ENCODE measurements at places on chromosomes 3 and 15. TPM values are rescaled to one million over a fixed set of nuclear protein-coding genes. Genes with fewer than 3 reads are reported as not detected.

GRCh38 chr15:78623786-78624497 lies 3.1 kb upstream of the CHRNA3 start:
- no peaks in the 10 kb centered on the region for H3K4me1 ChIP-seq
- H3K27ac ChIP-seq = no peak overlapping the region
- DNase-seq = no peak

GRCh38 chr15:98923171-98923570 lies 84.4 kb downstream of the PGPEP1L start:
- no peaks in the 10 kb centered on the region for H3K27me3 ChIP-seq
- H3K27ac ChIP-seq = peak overlapping the region; percentile 42
- no peak overlapping the region for H3K4me3 ChIP-seq
- DNase-seq = peak; percentile 75
- H3K36me3 ChIP-seq = no peaks in the 10 kb centered on the region

DNA sequence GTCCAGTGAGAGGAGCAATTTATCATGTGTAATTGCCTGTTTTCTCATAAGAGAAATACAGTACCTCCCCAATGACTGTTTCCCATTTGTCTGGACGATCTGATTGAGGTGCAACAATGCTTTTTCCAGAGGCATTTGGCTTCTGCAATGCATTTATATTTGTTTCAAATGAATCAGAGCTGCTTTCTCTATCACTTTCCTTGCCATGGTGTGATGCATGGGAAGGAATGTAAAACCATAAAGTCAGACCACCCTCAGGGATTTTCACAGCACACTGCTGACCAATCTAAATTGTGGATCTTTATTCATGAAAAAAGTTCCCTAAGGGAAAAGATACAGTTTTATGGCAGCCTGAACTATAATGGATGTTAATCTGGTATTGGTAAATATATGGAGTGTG lies 333.0 kb downstream of the ZNF385D start:
- no peaks in the 10 kb centered on the region for H3K4me1 ChIP-seq
- no peak overlapping the region for H3K4me3 ChIP-seq
- no peak overlapping the region for H3K27ac ChIP-seq
- no peaks in the 10 kb centered on the region for H3K36me3 ChIP-seq

GRCh38 chr15:64247906-64248541 lies 85.2 kb upstream of the PPIB start:
- peak; percentile 71 for DNase-seq
- peak overlapping the region; percentile 56 for H3K27ac ChIP-seq
- no peak overlapping the region for H3K4me3 ChIP-seq
- peaks cover 32% of the 10 kb centered on the region for H3K4me1 ChIP-seq

GRCh38 chr3:171850960-171851659 lies 8.0 kb downstream of the TMEM212 start:
- H3K36me3 ChIP-seq = no peaks in the 10 kb centered on the region
- H3K27me3 ChIP-seq = no peaks in the 10 kb centered on the region
- no peak overlapping the region for H3K4me3 ChIP-seq
- H3K27ac ChIP-seq = no peak overlapping the region
- DNase-seq = no peak

DNA sequence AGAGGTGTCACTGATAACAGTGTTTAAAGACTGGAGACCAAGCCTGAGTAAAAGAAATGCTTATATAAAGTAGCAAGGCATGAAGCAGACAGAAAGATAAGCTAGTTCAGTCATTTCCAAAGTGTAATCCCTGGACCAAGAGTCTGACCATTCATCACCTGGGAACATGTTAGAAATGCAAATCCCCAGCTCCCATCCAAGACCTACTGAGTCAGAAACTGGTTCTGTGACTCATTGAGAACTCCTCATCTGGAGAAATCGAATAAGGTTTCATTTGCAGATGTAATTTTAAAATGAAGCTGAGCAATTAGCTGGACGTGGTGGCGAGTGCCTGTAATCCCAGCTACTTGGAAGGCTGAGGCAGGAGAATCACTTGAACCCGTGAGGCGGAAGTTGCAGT lies 473.9 kb upstream of the UBE2E2 start:
- H3K4me1 ChIP-seq = no peaks in the 10 kb centered on the region
- no peak overlapping the region for H3K4me3 ChIP-seq
- H3K36me3 ChIP-seq = no peaks in the 10 kb centered on the region
- H3K27ac ChIP-seq = no peak overlapping the region
- DNase-seq = no peak

- no peaks in the 10 kb centered on the region for H3K36me3 ChIP-seq
- H3K4me3 ChIP-seq = no peak overlapping the region
- H3K27ac ChIP-seq = no peak overlapping the region
- no peaks in the 10 kb centered on the region for H3K27me3 ChIP-seq
- no peak for DNase-seq
- H3K4me1 ChIP-seq = no peaks in the 10 kb centered on the region
Observed at GRCh38 chr3:120119846-120120510, 25.7 kb upstream of the GSK3B start.

GRCh38 chr15:24067733-24068501 lies 380.8 kb upstream of the NDN start:
- no peak overlapping the region for H3K4me3 ChIP-seq
- no peaks in the 10 kb centered on the region for H3K4me1 ChIP-seq
- no peaks in the 10 kb centered on the region for H3K36me3 ChIP-seq
- DNase-seq = peak; percentile 71
- H3K27ac ChIP-seq = no peak overlapping the region
- no peaks in the 10 kb centered on the region for H3K27me3 ChIP-seq

DNA sequence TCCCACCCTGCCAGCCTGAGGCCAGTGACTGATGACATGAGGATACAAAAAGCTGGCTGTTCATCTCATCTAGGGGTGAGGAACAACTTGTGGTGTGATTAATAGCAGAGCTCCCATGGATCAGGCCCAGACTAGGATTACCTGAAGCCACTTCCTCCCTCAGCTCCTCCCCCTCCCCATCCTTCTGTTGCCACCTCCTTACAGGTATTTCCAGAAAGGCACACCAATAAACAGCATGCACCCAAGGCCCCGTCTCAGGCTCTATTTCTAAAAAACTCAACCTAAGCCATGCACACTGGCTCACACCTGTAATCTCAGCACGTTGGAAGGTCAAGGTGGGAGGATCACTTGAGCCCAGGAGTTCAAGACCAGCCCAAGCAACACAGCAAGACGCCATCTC lies 54.1 kb downstream of the SRGAP3 start:
- no peak for DNase-seq
- no peak overlapping the region for H3K27ac ChIP-seq
- no peaks in the 10 kb centered on the region for H3K36me3 ChIP-seq
- no peak overlapping the region for H3K4me3 ChIP-seq
- H3K4me1 ChIP-seq = no peaks in the 10 kb centered on the region

DNA sequence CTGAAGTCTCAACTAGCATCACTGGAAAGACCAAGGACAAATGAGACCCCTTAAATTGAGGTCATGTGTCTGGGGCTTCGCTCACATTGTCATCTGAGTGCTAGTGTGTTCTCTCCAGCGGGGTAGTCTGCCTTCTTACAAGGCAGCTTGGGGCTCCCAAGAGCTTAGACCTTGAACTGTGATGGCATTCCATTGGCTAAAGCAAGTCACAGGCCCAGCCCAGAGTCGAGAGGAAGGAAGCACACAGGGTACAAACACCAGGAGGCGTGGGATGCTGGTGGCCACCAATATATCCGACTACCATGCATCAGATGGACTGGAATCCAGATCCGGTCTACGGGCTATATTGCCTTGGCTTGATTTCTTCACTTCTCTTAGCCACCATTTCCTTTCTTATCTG lies 31.5 kb upstream of the DYNC1LI1 start:
- H3K27ac ChIP-seq = no peak overlapping the region
- no peaks in the 10 kb centered on the region for H3K27me3 ChIP-seq
- DNase-seq = no peak
- no peak overlapping the region for H3K4me3 ChIP-seq

- H3K4me1 ChIP-seq = no peaks in the 10 kb centered on the region
- no peak overlapping the region for H3K27ac ChIP-seq
- DNase-seq = no peak
- H3K4me3 ChIP-seq = no peak overlapping the region
- no peaks in the 10 kb centered on the region for H3K36me3 ChIP-seq
Observed at GRCh38 chr3:109195815-109196214, 59.3 kb downstream of the C3orf85 start.

DNA sequence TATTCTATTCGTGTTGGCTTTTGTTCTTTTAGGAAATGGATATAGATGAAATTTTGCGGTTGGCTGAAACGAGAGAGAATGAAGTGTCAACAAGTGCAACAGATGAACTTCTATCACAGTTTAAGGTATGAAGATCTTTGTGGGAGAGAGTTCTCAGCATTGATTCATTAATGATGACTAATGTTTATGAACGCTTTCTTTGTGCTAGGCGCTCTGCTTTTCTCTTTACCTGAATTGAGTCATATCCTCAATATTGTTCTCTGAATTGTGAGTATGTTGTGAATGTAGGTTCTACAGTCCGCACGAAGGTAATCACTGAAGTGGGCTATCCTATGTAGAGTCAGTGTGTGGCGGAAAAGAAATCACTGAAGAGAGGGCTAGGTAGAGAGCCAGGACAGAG lies 81.2 kb downstream of the CHD2 start:
- no peak overlapping the region for H3K27ac ChIP-seq
- no peaks in the 10 kb centered on the region for H3K27me3 ChIP-seq
- H3K4me1 ChIP-seq = no peaks in the 10 kb centered on the region
- no peak for DNase-seq
- H3K4me3 ChIP-seq = no peak overlapping the region
- H3K36me3 ChIP-seq = peaks cover 4% of the 10 kb centered on the region

DNA sequence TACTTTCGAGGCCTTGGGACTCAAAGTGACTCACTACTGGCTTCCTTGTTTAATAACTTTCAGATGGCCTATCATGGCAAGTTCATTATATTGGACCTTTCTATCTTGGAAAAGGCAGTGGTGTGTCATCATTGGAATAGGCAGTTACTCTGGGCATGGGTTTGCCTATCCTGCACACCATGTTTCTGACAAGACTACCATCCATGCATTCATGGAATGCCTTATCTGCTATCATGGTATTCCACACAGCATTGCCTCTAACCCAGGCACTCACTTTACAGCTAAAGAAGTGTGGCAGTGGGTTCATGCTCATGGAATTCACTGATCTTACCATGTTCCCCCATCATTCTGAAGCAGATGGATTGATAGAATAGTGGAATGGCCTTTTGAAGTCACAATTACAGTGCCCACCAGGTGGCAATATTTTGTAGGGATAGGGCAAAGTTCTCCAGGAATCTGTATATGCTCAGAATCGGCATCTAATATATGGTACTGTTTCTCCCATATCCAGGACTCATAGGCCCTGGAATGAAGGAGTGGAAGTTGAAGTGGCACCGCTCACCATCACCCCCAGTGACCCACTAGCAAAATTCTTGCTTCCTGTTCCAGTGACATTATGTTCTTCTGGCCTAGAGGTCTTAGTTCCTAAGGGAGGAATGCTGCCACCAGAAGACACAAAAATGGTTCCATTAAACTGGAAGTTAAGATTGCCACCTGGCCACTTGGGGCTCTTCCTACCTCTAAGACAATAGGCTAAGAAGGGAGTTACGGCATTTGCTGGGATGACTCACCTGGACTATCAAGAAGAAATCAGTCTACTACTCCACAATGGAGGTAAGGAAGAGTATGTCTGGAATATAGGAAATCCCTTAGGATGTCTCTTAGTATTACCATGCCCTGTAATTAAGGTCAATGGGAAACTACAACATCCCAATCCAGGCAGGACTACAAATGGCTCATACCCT lies 1161.4 kb downstream of the SI start:
- no peaks in the 10 kb centered on the region for H3K36me3 ChIP-seq
- peak; percentile 35 for DNase-seq
- no peak overlapping the region for H3K27ac ChIP-seq
- no peak overlapping the region for H3K4me3 ChIP-seq

DNA sequence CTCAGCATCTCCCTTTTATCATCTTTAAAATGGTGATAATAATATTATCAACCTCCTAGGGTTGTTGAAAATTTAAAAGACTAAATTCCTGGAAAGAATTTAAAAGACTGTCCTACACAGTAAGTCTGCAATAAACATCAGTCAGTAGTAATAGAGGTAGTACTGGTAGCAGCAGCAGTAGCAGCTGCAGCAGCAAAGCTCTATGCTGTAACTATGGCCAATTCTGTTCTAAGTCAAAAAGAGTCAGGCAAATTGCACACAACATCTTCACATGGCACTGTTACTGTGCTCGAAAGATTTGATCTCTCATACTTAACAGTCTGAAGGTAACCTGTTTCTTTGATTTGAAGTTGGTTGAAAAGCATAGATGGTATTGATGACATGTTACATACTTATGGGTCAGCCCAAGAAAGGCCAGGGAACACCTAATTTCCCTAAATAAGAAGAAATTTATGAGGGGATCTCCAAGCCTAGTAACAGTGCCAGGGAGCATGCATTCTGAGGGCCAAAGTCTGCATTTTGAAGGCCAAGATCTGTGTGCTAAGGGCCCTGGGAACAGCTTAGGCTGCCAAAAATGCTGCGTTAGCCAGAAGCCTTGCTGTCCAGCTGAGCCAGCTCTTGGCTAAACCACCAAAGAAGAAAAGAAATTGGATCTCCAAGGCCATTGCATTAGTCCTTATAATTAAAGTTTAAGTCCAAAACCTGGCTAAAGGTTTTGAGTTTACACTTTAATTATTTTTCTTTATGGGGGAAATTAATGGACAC lies 68.2 kb downstream of the SIDT1 start:
- no peak for DNase-seq
- H3K36me3 ChIP-seq = no peaks in the 10 kb centered on the region
- no peaks in the 10 kb centered on the region for H3K27me3 ChIP-seq
- peaks cover 7% of the 10 kb centered on the region for H3K4me1 ChIP-seq
- no peak overlapping the region for H3K4me3 ChIP-seq

GRCh38 chr3:14398797-14399106 lies 3.7 kb upstream of the SLC6A6 start:
- no peak overlapping the region for H3K27ac ChIP-seq
- no peaks in the 10 kb centered on the region for H3K27me3 ChIP-seq
- H3K36me3 ChIP-seq = no peaks in the 10 kb centered on the region
- H3K4me3 ChIP-seq = no peak overlapping the region
- no peak for DNase-seq
- no peaks in the 10 kb centered on the region for H3K4me1 ChIP-seq

- no peaks in the 10 kb centered on the region for H3K36me3 ChIP-seq
- H3K27me3 ChIP-seq = no peaks in the 10 kb centered on the region
- no peak for DNase-seq
- peaks cover 18% of the 10 kb centered on the region for H3K4me1 ChIP-seq
- no peak overlapping the region for H3K27ac ChIP-seq
Observed at GRCh38 chr3:100719136-100719535, 9.8 kb downstream of the TFG start.

GRCh38 chr3:104349836-104350235 lies 1016.9 kb upstream of the ALCAM start:
- no peaks in the 10 kb centered on the region for H3K27me3 ChIP-seq
- H3K4me1 ChIP-seq = no peaks in the 10 kb centered on the region
- H3K4me3 ChIP-seq = no peak overlapping the region

LIPH gene
- 8.7 TPM for total RNA-seq

EXD1 gene
- not detected for total RNA-seq

CAPN3 gene
- 6.7 TPM for total RNA-seq

FGD5 gene
- 4.6 TPM for total RNA-seq

IL17RB gene
- total RNA-seq = 4.3 TPM

MYRIP gene
- total RNA-seq = 9.3 TPM

FBXO40 gene
- 0.12 TPM for total RNA-seq

EPM2AIP1 gene
- total RNA-seq = 4.7 TPM

Data from pancreas (tissue), 10 donors.